ENCODE measurements at places on chromosomes 1 and 21.

DNA sequence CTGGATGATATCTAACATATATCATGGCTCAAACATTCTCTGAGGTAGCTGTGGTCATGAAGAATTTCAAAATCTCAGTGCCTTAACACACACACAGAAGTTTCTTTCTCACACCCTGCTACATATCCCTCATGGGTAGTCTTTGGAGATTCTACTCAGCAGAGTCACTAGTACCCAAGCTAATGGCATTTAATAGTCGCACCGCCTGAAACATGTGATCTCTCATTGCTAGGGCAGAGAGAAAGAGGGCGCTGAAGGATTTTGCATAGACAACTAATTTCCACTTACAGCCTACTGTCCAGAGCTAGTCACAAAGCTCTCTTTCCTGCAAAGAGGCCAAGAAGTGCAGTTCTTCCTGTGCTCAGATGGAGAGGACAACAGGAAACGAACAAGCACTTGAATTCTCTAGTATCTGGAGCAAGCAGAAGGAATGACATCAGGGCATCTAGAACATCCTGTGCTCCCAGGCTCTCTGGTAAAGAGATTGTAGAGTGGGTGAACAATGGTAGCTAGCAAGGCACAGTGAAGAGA is 183.4 kb upstream of the PTBP2 start:
- DNase-seq, result peak; percentile 14

GRCh38 chr1:51636764-51637522 is 20.1 kb downstream of the OSBPL9 start:
- no peak for DNase-seq

DNA sequence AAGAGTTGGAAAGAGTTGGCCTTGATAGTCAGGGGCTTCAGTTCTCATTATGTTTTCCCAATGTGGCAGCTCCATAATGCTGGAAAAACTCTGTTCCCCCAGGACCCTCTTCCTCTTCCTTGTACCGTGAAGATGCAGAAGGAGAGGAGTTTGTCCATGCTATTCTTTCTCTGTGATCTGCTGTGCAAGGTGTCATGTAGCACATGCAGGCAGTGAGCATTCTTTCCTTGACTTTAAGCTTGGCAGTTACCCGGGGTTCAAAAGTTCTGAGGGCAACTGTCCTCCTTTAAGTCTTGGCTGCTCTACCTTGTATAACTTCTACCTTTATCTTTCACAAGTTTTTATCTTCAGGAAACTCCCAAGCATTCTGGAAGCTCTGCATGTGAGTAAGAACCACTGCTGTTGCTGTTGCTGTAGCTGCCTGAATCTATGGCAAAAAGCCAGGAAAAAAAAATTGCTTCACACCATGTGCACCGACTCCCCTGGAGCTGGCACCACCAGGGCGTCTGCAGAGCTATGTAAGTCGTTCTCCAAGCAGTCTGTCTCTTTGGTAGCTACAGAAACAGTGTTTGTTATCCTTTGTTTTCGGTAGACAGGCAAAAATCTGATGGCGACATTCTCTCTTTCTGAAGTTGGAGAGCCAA is 42.7 kb upstream of the SLC16A1 start:
- peak; percentile 21 for DNase-seq

DNA sequence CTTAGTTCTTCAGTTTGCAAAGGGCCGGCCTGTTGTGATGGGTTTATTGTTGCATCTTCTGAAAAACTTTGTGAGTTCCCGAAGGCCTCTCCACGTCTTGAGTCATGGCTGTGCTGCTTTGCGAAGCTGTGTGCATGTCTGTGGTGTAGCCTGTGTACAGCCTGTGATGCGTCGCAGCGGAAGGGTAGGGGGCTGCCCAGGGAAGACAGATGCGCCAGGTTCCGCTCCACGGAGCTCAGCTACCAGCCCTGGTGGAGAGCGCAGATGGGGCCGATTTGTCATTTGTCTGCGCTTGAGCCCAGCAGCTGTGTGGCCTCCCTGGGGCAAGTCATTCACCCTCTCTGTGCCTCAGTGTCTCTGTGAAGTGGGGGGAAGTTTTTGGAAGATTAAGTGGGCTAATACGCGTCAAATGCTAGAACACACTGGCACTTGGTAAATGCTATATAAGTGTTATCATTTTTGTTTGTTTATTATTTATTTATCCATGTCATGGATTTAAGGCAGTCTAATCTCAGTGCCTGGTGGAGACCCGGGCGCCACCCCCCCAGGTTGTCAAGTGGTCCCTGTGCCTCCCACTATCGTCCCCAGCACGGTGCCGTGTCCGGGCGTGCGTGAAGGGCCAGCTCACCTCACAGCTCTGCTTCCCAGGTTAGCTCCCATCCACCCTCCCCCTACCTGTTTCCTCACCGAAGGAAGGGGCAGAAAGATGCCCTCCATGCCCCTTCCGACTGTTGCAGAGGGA is 8.4 kb downstream of the PDE9A start:
- no peak for DNase-seq

DNA sequence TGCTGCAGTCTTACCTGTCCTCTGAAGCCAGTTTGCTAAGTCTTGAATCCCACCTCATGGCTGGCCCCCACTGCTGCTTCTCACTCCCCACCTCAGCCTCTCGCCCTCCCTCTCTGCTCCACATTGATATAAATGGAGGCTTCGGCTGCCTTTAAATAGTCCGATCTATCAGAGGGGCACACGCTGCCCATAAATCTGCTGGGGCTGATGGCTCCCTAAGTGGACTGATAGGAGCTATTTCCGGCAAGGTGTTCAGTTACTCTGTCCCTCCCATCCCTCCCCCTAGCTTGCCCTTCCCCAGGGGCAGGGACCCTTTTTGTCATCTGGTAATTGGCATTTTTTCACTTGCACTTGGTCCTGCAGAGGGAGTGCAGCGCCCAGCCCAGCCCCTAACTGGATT is 108.4 kb downstream of the TMEM53 start:
- DNase-seq, result no peak

GRCh38 chr1:28056129-28056925 is 32.1 kb downstream of the EYA3 start:
- DNase-seq, result peak; percentile 79

GRCh38 chr1:198122693-198123092 is 34.1 kb upstream of the NEK7 start:
- no peak for DNase-seq

- peak; percentile 56 for DNase-seq
These were observed 32.5 kb downstream of the LRRC3 start for GRCh38 chr21:44487831-44488230.

- no peak for DNase-seq
These were observed 222.7 kb upstream of the OLFM3 start for GRCh38 chr1:102219463-102219862.

DNA sequence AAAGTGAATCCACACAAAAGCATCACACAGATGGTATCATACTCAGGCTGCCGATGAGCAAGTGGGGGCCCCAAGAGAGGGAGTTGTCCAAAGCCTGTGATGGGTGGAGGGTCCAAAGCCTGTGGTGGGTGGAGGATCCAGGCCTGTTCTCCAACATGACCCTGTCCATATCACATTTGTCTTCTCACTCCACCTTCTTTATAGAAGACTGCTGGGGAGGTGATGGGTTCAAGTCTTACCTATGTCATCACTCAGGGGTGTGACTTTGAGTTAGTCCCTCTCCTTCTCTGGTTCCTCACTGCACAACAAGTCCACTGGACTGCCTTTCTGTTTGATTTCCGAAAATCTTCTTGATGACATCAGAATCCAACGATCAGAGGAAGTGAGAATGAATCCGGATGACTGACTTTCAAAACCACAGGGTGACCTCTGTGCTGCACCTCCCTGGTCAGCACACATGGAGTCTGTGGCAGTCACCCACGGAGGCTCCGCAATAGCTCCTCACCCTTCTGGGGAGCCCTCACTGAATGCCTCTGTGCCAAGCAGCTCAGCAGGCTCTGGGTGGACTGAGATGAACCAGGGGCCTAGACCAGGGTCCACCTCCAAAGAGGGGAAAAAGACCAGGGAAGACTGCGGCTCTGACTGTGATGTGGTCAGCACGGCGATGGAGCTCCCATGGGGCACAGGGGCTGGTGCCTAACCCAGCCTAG is 166.8 kb downstream of the HIVEP3 start:
- peak; percentile 76 for DNase-seq

GRCh38 chr1:106889583-106889982 is 166.9 kb upstream of the PRMT6 start:
- DNase-seq, result no peak

DNA sequence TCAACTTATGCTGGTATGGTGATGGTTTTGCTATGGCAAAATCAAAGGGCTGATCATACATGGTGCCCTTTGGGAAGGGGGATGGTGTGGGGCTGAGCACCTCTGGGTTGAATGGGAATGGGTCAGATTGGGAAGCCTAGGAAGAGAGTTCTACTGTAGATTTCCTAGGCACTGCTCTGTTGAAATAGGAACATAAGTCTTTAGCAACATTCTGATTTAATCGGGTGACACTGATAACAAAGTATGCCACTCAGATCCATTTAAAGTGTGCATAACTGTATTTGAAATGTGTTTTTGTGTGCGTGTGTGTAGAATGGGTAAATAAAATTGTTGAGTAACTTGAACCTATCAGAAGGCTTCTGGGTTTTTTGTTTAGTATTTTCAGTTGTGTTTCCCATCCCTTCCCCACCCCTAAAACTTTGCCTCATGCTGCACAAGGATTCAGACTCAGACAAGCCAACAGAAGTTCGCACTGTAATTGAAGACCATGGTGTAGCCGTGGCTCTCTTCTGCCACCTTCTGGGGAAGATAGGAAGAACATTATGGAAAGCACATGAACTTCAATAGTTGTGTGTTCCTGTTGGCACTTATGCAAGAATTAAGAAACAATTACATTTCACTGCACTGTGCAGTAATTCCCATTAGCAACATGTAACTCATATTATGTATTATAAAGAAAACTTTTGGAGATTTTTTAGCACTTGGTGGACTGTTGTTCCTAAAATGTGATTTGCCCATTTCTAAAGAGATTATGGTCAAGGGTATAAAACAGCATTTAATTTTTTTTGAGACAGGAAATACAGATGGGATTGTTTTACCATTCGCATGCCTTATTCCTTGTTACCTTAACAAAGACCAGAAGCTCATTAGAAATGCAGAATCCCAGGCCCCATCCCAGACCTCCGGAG is 10.9 kb upstream of the C4BPB start:
- DNase-seq, result peak; percentile 82

DNA sequence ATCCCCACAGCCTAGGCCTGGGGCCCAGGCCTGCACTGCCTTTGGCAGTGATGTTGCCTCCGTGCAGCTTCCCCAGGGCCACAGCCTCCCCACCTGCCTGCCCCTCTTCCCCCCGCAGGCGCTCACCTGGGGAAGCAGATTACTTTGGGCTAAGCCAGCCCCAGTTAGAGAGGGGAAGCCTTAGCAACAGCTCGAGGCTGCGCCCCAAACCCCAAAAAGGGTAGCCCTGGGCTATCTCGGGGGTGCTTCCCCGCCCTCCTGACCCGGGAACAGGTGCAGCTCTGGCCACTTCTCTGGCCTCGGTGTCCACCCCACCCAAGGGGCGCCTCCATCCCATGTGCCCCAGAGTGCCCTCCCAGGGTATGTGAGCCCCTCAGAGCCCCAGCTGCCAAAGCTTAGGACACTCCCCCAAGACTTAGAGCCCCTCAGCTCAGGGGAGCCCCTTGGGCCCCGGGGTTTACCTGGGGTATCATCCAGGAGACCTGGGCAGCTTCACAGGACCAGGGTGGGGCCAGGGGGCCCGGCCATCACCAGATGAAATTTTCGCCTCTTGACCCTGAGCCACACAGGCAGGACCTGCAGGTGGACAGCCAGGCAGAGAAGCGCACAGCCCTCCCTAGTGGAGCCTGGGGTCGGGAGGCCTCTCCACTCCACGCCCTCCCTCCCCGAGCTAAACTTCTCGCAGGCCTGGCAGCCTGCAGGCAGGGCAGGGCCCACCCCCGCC is 3.3 kb upstream of the TTC34 start:
- DNase-seq, result no peak

GRCh38 chr21:26900980-26901379 is 55.8 kb upstream of the ADAMTS1 start:
- no peak for DNase-seq

GRCh38 chr1:75632350-75632949 is 21.5 kb upstream of the SLC44A5 start:
- peak; percentile 28 for DNase-seq

- DNase-seq, result no peak
These were observed 219.2 kb downstream of the RERE start for GRCh38 chr1:8598060-8598724.

DNA sequence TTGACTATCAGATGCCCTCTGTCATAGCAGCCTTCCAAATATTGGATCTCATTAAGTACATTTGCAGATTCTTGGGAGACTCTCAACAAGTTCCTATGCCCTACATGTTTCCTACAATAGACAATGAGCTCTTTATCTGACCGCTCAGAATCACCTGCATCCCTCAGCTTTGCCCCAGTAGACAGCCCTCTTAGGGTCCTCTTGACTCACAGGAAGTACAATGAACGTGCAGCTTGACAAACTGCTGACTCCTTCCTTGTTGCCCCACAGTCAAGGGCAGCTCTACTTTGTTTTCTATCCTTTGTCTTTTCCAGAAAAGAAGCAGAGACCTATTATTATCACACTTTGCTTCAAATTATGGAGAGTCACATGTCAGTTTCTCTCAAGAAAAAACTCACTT is 27.6 kb downstream of the SLC44A5 start:
- no peak for DNase-seq

- peak; percentile 3 for DNase-seq
These were observed 170.6 kb downstream of the PIGK start for GRCh38 chr1:77048615-77049005.

GRCh38 chr1:55375617-55376258 is 160.6 kb upstream of the USP24 start:
- peak; percentile 52 for DNase-seq

- no peak for DNase-seq
These were observed 65.9 kb downstream of the SLC66A1 start for GRCh38 chr1:19377812-19378718.

- no peak for DNase-seq
These were observed 364.3 kb downstream of the VAV3 start for GRCh38 chr1:107600607-107601160.

- DNase-seq, result no peak
These were observed 8.6 kb downstream of the SMAP2 start for GRCh38 chr1:40382108-40382460.
